HFFc6 (cell line): ENCODE measurements at places on chromosomes 1 and 21. TPM values are rescaled to one million over a fixed set of nuclear protein-coding genes. Genes with fewer than 3 reads are reported as not detected.

Gene ARHGAP29
- 35.3 to 60.3 TPM (median 43.4 TPM) in 3 replicates for total RNA-seq

GRCh38 chr1:209123601-209124000 is 459.9 kb upstream of the CAMK1G start:
- DNase-seq = no peak
- no peaks in the 10 kb centered on the region for H3K4me1 ChIP-seq
- H3K4me3 ChIP-seq = no peak overlapping the region
- H3K27me3 ChIP-seq = no peaks in the 10 kb centered on the region; the same call in 1 of the 2 replicates
- H3K36me3 ChIP-seq = no peaks in the 10 kb centered on the region
- H3K27ac ChIP-seq = no peak overlapping the region

- DNase-seq = no peak
- peaks cover 4% of the 10 kb centered on the region for H3K27me3 ChIP-seq
- H3K4me1 ChIP-seq = peaks cover 16% of the 10 kb centered on the region
- no peak overlapping the region for H3K4me3 ChIP-seq
- H3K36me3 ChIP-seq = no peaks in the 10 kb centered on the region
- no peak overlapping the region for H3K27ac ChIP-seq
Observed at GRCh38 chr1:23210351-23210785, 6.9 kb downstream of the HTR1D start.

DNA sequence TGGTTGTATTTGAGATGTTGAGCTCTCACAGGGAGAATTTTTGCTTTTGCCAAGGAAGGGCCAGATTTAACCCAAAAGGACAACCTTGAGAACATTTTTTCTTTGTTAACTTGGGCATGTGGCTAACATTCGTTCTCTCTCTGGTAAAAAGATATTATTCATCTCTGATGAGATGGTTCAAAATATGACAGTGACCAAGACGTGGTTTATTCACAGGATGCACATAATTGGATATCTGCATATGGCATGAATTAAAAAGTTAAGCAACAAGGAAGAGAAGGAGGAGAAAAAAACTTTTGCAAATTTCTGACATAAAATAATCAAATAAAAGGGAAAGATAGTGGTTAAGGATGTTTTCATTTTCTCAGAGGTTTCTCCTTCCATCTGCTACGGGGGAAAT is 43.1 kb upstream of the BCL10 start:
- peaks cover 97% of the 10 kb centered on the region for H3K4me1 ChIP-seq
- peaks cover 74% of the 10 kb centered on the region for H3K36me3 ChIP-seq
- DNase-seq = no peak
- H3K27ac ChIP-seq = peak overlapping the region; percentile 93
- H3K27me3 ChIP-seq = peaks cover 24% of the 10 kb centered on the region

Gene MYOG
- not detected in 3 replicates for total RNA-seq

DNA sequence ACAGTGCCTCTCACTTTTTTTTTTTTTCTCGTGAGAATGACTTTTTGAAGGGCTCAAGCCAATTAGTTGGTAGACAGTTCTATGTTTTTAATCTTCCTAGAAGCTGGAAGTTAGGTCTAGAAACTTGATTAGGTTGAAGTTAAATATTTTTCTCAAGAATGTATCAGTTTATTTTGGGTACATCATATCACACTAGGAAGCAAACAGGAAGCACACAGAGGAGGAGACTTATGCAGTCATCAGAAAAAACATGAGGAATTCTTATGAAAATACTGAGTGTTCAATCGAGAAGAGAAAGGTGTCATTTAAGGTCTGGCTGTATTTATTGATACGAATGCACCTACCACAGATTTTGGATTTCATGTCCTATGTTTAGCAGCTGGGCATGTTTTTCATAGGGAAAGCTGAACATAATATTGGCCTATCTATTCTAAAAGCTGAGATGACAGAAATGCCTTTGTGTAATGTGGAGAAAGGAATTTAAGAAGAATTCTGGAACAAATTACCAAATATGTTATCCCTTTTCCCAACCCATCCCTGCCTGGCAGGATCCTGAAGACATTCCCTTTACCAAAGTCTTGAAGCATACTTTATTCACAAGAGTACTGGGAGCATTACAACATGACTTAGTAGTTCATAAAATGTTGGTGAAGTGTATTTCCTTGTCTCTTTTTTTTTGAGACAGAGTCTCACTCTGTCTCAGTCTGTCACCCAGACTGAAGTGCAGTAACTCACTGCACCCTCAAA is 17.5 kb upstream of the ZFP69B start:
- H3K4me1 ChIP-seq = peaks cover 11% of the 10 kb centered on the region; the same call in 1 of the 2 replicates
- H3K27ac ChIP-seq = no peak overlapping the region

GRCh38 chr1:78255846-78256245 is 210.1 kb downstream of the GIPC2 start:
- peaks cover 11% of the 10 kb centered on the region for H3K27me3 ChIP-seq
- no peak overlapping the region for H3K27ac ChIP-seq
- H3K36me3 ChIP-seq = peaks cover 31% of the 10 kb centered on the region
- DNase-seq = no peak
- H3K4me3 ChIP-seq = no peak overlapping the region

DNA sequence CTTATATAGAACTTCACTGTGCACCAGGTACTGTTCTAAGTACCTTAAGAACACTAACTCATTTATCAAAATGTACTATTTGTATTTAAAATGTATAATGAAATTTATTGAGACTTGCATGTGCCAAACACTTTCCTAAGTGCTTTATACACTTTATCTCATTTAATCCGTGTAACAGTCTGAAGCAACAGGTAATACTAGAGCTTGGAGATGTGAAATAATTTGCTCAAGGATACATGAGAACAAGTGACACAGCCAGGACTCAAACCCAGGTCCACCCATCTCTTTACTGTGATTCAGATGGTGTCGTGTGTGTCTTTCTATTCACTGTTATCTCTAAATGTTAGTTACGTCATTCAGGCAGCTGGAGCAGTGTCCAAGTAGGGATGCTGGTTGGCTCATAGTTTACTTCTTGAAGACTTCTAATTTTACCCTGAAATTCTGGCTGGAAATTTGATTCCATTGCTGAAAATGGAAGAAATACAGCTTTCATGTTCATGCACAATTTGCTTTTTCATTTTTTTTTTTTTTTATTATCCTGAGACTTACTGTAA is 169.7 kb upstream of the UBE2U start:
- no peak for DNase-seq
- H3K27me3 ChIP-seq = peaks cover 3% of the 10 kb centered on the region
- H3K4me3 ChIP-seq = no peak overlapping the region

DNA sequence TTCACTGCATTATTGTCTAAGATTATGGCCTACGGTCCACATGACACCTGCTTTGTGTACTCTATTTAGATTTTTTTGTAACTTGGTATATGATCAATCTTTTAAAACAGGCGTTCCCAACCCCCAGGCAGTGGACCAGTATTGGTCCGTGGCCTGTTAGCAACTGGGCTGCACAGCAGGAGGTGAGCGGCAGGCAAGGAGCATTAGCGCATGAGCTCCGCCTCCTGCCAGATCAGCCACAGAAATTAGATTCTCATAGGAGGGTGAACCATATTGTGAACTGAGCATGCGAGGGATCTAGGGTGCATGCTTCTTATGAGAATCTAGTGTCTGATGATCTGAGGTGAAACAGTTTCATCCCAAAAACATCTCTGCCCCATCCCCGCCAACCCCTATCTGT is 228.4 kb upstream of the NR5A2 start:
- no peak overlapping the region for H3K4me3 ChIP-seq
- no peak for DNase-seq
- no peaks in the 10 kb centered on the region for H3K4me1 ChIP-seq
- H3K36me3 ChIP-seq = no peaks in the 10 kb centered on the region
- no peaks in the 10 kb centered on the region for H3K27me3 ChIP-seq

Gene LBR
- 19.4 to 36.0 TPM (median 23.2 TPM) in 3 replicates for total RNA-seq

DNA sequence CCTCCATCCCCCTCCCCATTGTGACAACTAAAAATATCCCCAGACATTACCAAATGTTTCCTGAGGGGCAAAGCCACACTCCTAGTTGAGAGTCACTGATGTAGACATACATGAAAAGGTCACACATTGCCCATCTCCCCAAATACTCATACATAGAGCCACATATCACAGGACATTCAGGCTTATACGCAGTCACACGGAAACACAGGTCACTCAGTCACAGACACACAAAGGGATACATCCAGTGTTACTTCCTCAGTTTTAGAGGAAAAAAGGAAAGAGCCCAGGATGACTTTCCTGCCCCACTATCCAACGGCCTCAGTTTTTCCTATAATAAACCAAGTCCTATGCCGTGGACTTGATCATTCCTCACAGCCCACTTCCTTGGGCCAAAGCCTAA is 1.9 kb downstream of the SLC39A1 start:
- H3K4me1 ChIP-seq = peaks cover 73% of the 10 kb centered on the region
- H3K4me3 ChIP-seq = peak overlapping the region; percentile 89

GRCh38 chr1:204658295-204658694 is 27.2 kb downstream of the LRRN2 start:
- no peaks in the 10 kb centered on the region for H3K36me3 ChIP-seq
- peaks cover 38% of the 10 kb centered on the region for H3K27me3 ChIP-seq
- no peak overlapping the region for H3K27ac ChIP-seq
- DNase-seq = no peak
- no peak overlapping the region for H3K4me3 ChIP-seq

GRCh38 chr1:154902938-154903566 is 33.0 kb upstream of the KCNN3 start:
- no peak for DNase-seq
- peaks cover 8% of the 10 kb centered on the region for H3K27me3 ChIP-seq

DNA sequence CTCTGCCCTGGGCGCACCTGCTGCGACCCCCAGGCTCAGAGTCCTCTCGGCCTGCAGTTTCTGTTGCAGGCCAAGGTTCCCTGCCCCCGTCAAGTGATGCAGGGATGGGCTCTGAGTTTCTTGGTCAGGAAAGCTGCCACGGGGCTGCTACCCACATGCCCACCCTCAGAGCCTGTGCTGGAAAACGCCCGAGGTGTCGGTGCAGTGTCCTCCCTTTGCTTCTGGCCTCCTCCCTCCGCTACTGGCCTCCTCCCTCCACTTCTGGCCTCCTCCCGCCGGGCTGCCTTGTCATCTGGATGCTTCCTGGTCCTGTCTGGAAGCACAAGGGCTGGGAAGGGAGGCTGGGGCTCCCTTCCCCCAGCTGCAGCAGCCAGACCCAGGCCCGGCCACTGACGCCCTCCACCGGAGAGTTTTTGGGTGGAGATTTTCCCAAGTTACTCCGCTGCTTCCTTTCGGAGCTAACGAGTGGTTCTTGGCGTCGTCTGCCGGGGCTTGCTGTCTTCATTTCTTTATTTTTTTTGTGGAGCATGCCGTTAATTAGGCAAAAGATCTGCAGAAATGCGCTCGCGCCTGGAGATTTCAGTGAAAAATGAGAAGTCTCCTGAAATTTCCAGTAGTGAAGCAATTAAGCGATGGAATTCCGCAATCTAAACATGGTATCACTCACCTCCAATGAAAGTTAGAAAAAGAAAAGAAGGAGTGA is 17.4 kb downstream of the PRDM16 start:
- H3K27ac ChIP-seq = no peak overlapping the region
- no peaks in the 10 kb centered on the region for H3K36me3 ChIP-seq
- DNase-seq = no peak
- H3K27me3 ChIP-seq = peaks cover 11% of the 10 kb centered on the region
- no peaks in the 10 kb centered on the region for H3K4me1 ChIP-seq
- H3K4me3 ChIP-seq = no peak overlapping the region

- peaks cover 2% of the 10 kb centered on the region; the same call in 1 of the 2 replicates for H3K27me3 ChIP-seq
- H3K4me1 ChIP-seq = peaks cover 18% of the 10 kb centered on the region
- no peaks in the 10 kb centered on the region for H3K36me3 ChIP-seq
- no peak overlapping the region for H3K4me3 ChIP-seq
- no peak overlapping the region for H3K27ac ChIP-seq
Observed at GRCh38 chr1:199724049-199724448, 303.5 kb upstream of the NR5A2 start.

GRCh38 chr1:245800901-245801605 is 646.3 kb downstream of the KIF26B start:
- H3K27me3 ChIP-seq = peaks cover 6% of the 10 kb centered on the region
- peaks cover 38% of the 10 kb centered on the region for H3K4me1 ChIP-seq
- H3K36me3 ChIP-seq = peaks cover 16% of the 10 kb centered on the region; the same call in 1 of the 2 replicates

Gene CD5L
- total RNA-seq = not detected in 3 replicates

GRCh38 chr1:206705191-206705590 is 20.5 kb downstream of the MAPKAPK2 start:
- H3K36me3 ChIP-seq = 0 out of 2 replicates have a peak, but pooled peaks cover under 1% of the 10 kb centered on the region
- peak; percentile 73 for DNase-seq
- peak overlapping the region; percentile 72 for H3K27ac ChIP-seq
- no peaks in the 10 kb centered on the region for H3K27me3 ChIP-seq
- peaks cover 94% of the 10 kb centered on the region for H3K4me1 ChIP-seq

DNA sequence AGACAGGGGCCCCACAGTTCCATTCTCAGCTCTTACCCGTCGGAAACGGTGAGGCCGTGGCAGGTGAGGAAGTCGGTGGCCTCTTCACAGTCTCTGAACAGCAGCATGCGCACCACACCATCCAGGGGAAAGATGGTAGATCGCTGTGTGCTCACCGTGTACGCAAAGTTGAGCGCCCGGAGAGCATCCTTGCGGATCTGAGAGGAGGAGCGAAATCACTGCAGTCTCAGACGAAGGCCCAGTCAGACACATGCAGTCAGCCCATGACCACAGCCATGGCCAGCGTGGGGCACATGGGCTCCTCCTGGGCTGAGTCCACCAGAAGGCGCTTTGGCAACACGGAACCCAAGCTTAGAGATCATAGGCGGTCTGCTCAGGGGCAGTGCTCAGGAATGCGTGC is 18.5 kb downstream of the MCM3AP start:
- DNase-seq = no peak
- no peak overlapping the region for H3K4me3 ChIP-seq
- H3K4me1 ChIP-seq = no peaks in the 10 kb centered on the region
- H3K27ac ChIP-seq = no peak overlapping the region
- H3K36me3 ChIP-seq = peaks cover 21% of the 10 kb centered on the region

DNA sequence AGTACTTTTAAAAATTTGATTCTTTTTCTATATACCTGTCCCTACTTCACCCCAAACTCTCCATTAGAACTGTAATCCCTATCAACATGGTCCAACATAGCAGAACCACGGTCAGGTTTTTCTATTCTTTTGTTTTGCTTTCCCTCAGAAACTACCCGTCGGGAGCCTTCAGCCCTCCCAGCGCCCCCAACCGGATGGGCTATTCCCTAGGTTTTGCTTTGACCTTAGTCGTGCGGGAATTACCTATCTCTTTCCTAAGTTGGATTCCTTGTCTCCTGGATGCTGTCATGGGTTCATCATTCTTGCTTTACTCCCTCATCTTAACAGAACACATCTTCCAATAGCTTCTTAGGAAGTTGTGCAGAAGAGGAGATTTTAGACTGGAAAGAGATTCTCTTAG is 97.5 kb upstream of the LBR start:
- H3K27ac ChIP-seq = no peak overlapping the region
- peaks cover 3% of the 10 kb centered on the region; the same call in 1 of the 2 replicates for H3K27me3 ChIP-seq
- H3K4me1 ChIP-seq = 0 out of 2 replicates have a peak, but pooled peaks cover 8% of the 10 kb centered on the region
- peaks cover 10% of the 10 kb centered on the region for H3K36me3 ChIP-seq
- no peak for DNase-seq

DNA sequence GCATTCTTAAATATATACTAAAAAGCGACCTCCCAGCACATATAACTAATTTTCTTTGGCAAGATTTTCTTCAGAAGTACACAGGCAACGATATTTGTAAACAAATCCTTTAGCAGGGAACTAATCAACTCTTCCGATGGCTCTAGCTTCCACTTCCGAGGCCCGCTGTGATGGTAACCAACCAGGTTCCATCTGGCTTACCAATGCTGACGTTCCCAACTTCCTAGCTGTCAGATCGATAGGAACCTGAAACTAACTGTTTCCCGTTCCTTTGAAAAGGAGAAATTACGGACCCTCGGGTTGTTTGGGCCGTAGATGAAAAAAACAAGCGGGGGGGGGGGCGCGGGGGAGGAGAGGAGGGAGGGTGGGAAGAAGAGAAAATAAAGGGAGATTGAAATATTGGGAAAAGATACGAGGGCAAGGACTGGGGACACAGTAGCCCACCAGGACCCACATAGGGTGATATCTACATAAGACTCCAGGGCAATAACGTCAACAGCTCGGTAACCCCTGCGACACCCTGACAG is 513 bp downstream of the GTF2B start:
- H3K4me3 ChIP-seq = peak overlapping the region; percentile 86
- H3K36me3 ChIP-seq = peaks cover 4% of the 10 kb centered on the region; the same call in 1 of the 2 replicates
- peak overlapping the region; percentile 98 for H3K27ac ChIP-seq
- peak; percentile 29 for DNase-seq
